ENCODE measurements at places on chromosomes 6 and 20. TPM values are rescaled to one million over a fixed set of nuclear protein-coding genes. Genes with fewer than 3 reads are reported as not detected.

SLC22A2 gene
- not detected for total RNA-seq

BACH2 gene
- 90.8 TPM for total RNA-seq

DNA sequence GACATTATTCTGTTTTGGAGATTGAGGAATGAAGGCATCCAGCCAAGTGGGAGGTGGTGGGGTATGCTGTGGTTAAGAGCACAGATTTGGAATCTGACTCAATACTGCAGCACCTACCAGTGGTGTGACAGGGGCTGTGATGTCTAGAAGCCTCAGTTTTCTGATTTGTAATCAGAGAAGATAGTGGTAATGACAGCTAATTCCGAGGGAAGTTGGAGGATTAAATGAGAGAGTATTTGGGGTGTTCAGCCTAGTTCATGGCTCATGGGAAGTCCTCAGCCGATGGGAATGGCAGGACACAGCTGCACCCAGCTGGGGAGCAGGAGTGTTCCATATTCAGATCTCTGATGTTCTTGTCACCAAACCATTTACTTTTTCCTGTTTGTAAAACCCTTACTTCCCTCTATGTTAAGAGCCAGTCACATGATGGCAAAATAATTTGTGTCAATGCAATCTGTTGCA lies 9.3 kb downstream of the SLC9A8 start:
- no peak for DNase-seq

GRCh38 chr6:155163601-155164000 lies 100.2 kb upstream of the CLDN20 start:
- DNase-seq: no peak

DNA sequence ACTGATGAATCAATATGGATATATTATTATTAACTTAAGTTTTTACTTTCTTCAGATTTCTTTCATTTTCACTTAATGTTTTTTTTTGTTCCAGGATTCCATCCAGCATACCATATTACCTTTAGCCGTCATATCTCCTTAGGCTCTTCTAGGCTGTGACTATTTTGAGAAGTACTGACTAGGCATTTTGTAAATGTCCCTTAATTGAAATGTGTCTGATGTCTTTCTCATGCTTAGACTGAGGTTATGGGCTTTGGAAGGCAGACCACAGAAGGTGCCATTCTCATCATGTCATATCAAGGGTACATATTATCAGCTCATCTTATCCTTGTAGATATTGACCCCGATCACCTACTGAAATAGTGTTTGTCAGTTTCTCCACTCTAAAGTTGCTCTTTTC lies 101.3 kb downstream of the FOXO3 start:
- DNase-seq: no peak

DNA sequence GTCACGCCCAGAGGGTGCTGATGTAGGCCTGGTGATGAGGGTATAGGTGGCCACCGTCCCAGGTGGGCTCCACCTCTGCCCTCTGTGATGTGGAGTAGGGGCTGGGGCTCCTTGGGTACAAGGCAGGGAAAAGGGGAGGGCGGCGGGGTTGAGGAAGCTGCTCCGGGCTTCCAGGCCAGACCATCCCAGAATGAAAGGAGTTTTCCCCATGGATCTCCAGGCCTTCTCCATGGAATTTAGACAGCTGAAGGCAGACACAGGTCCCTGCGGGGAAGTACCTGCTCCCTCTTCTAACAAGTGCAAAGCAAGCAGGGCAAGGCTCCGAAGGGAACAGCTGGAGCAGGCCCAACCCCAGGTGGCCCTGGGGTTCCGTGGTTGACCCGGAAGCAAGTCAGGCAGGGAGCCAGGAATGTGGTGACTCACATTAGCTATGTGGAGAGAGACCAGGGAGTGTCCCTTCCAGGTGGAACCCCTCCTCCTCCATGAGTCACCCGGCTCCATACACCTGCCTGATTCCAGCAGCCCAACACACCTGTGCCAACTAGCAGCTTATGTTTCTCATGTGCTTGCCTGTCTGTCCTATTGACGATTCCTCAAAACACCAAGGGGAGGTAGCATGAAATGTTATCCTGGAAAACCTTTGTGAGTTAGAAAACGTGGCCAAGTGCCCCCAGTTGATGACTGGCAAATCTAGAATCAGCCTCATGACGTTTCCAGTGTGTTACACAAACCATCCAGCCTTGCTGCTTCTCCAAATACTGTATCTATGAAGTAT lies 59.7 kb upstream of the SNX9 start:
- DNase-seq: peak; percentile 79

DNA sequence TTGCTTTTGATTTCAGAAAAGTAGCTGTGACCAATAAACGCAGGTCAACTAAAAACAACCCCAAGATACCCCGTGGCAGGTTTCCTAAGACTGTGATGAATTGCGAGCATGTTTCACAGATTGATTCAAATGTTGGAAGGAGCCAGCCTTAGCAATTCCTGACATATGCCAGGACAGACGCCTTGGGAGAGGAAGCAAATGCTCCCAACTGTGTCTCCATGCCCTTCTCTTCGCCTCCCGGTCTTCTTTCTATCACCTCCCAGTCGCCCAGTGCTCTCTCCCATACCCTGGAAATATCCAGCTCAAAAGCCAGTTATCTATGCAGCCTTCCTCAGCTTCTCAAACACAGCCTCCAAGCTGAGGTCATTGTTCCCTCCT lies 32.0 kb downstream of the KIAA0319 start:
- no peak for DNase-seq

DNA sequence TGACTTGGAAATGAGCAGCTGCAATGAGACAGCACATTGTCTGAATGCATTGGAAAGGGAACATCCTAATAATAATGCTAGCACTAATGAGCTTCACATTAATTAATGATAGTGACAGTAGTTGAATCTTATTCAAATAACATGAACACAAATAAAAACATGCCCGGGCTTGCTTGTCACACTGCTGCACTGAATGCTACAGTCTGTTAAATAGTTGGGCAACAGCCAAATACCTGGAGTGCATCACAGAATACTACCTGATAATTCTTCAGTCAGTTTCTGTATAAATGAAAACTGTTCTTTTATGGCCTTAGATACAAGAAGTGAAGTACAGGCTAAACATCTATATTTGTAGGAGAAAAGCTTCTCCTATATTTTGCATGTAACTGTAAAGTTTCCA lies 458.7 kb downstream of the RNF144B start:
- DNase-seq: no peak

All from activated naive CD4-positive, alpha-beta T cell treated with anti-CD3 and anti-CD28 coated beads, Interleukin-2, amount 50 U/mL, for 72 hours (primary cell).